ENCODE measurements at places on chromosomes 5 and 9. TPM values are rescaled to one million over a fixed set of nuclear protein-coding genes. Genes with fewer than 3 reads are reported as not detected.
A peak's percentile ranks its signal among the peaks of the same experiment; 100 is the strongest.

PCDH1 gene
- 147 TPM for total RNA-seq

DHX29 gene
- total RNA-seq: 28.0 TPM

- DNase-seq: no peak
Observed at GRCh38 chr5:90037646-90038045, 371.9 kb downstream of the CETN3 start.

DNA sequence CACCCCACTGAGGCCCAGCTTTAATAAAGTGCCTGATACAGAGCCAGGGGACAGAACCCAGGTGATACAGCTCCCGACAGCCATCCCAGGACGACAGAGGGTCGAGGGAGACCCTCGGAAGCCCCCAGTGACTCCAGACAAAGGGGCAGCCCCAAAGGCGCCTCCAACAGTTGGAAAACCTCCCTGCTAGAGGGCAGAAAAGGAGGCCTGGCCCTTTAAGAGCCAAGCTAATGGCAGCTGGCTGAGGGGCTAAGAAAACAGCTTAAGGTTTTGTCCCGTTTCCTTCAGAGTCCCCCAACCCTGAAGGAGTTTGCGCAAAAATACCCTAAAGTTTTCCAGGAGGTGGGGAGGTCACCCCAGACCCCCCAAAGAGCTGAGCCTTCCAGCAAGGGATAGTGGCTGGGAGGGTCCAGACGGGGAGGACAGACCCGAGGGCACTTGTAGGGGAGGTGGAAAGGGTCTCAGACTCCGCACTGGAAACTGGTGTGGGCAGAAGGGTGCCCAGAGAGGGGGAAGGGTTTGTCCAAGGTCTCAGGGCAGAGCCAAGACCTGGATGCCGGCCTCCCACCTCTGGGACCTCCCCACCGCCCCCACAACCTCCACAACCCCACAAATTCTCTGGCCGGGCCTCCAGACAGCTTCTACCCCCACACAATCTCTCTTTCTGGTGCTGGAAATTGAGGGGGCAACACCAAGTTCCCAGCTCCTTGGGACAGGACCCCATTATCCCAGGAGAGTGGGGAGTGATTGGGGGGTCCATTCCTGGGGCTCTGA, 8.2 kb upstream of the AK1 start:
- no peak for DNase-seq

DNA sequence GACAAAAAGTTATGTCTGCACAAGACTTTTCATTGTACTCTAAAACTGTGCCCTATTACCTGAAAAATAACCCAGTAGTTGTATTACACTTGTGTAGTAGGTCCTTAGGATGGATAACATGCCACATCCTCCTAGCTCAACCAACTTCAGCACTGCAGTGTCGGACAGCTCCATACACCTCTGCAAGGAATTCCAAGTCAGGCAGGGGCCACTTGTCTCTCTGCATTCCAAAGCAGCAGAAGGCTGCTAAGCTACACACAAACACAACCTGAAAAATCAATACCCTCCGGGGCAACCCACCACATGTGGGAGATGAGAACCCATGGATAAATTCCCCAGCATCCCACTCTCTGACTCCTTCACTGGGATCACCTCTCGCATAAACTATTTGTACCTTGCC, 50.2 kb downstream of the MED10 start:
- peak; percentile 61 for DNase-seq

GRCh38 chr5:32790411-32790951, 79.4 kb downstream of the NPR3 start:
- no peak for DNase-seq

Measured in kidney (tissue), 22 donors.